ENCODE measurements at places on chromosomes 12 and 14.

DNA sequence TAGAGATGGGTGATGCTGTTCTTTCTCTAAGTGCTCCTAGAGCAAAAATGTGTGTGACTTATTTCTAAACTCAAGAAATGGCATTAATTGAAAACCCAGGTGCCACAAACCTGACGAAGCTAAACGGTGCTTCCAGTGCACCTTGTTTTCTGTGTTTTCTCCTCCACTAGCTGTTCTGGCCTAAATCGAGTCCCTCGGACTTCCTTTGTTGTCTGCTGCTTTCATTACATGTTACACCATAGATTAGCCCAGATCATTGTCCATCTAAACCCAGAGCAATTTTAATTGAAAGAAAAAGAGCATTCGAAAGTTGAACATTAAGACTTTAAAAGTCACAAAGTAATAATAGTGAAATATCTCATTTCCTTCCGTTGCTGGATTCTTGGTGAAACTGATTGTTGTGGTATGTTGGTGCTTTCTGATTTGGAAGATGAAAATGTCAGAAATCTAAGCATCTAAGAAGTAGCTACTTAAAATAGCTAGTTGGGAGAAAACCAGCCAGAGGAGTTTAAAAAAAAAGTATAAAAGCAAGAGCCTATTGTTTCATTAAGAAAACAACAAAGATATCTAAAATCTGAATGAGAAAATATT lies 219.6 kb upstream of the G2E3 start:
- DNase-seq, result no peak

DNA sequence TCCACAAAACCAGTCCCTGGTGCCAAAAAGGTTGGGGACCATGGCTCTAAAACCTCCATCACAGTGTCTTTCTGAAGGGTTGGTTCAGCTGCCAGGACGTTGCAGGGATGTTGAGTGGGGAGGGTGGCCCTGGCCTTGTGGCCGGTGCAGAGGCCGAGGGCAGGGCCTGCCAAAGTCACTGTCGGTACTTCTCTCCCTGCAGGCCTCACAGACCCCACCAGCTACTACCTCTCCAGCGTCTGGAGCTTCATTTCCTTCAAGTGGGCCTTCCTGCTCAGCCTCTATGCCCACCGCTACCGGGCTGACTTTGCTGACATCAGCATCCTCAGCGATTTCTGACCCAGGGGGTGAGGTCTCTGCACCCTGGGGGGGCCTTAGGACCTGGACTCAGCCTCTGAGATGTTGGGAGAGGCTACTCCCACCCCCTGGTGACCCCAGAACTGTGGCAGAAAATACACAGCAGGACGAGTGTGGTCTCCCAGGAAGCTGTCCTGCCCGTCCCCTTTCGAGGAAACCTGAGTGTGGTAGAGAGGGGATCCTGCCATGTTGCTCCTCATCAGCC lies 7.0 kb downstream of the SLC48A1 start:
- DNase-seq, result no peak

GRCh38 chr12:84408936-84409335 lies 503.7 kb downstream of the SLC6A15 start:
- DNase-seq, result no peak

DNA sequence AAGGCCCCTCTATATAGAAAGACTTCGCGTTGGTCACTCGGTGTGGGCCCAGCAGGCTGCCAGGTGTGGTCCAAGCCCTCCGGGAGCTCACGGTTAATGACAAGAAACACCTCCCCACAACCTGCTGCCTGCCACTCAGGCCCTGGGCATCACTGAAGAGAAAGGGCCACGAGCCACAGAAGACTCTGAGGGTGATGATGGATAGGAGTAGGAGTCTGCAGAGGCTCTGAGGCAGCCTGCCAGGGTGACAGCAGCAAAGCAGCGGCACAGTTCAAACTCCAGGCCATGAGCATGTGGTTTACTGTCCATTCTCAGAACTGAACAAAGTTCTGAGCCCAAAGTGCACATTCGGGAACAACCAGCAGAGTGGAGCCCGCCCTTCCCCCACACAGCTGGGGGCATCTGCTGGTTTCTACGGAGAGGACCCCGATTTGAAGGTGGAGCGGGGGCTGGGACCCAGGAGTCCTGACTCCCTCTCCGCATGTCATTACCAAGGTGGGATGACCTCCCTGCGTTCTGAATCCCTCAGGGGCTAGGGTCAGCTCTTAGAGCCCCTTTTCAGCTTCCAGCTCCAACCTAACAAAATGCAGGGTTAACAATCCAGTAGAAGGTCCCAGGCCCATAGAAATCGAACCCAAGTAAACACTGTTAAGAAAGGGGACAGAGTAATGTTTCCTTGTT lies 65.8 kb downstream of the VWF start:
- DNase-seq, result no peak

GRCh38 chr12:101414533-101415119 lies 7.1 kb upstream of the ARL1 start:
- DNase-seq, result peak; percentile 19

- no peak for DNase-seq
Measured at GRCh38 chr14:35446450-35446849, 41.9 kb upstream of the NFKBIA start.

DNA sequence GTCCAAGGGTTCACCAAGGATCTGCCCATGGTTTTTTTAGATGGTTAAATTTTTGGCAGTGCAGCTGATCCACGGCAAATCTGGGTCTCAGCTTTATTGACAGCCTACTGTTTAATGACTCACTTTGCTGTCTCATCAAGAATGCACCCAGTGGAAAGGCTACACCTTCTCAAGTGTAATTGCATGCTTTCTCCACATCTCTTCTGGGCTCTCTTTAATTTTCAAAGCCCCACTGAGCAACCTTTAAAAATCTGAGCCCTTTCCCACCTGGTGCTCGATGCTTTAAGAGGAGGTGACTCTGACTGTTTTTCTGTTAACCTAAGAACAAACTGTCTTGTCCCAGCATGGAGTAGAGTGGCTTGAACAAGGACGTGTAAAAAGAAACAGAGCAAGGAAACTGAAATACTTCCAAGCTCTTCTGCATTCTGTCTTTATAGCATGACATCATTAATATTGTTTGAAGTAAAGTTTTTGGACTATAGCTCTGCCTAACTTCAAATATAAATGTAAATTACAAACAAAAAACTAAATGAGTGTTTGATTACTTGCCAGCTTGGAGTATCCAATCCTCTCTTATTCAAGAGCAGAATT lies 214.2 kb upstream of the KRR1 start:
- peak; percentile 31 for DNase-seq

DNA sequence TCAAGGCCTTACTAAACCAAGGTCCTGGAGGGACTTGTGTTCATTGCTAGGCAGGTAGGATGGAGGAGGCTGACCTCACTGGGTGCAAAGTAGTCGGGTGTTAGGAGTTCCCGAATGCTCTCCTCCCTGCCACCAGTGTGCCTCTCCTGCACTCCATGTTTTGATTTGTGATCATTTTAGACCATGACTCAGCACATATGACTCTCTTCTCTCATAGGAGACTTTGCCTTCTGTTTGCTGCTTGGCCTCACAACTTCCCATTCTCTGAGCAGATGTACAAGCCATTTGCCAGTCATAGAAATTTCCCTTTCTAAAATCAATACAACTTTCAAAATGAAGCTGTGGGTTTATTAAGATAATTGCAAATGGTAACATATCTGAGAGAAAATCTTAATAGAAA lies 46.6 kb upstream of the LRIG3 start:
- DNase-seq, result no peak

DNA sequence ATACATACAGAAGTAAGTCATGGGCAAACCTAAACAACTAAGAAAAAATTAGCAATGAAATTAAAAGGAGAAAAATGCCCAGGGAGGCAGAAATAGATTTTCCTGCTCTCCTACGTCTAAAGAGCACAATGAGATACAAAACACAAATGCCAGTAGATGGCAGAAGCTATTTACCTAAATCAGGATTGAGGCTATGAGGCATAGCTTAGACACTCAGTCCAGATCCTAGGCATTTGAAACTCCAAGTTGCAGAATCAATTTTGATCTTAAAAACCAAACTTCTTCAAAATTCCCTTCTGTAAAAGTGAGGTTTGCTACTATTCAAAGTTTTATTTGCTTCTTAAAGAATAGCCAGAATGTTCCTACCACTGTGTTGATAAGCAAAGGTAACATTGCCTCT lies 368.6 kb downstream of the DAD1 start:
- DNase-seq, result no peak

DNA sequence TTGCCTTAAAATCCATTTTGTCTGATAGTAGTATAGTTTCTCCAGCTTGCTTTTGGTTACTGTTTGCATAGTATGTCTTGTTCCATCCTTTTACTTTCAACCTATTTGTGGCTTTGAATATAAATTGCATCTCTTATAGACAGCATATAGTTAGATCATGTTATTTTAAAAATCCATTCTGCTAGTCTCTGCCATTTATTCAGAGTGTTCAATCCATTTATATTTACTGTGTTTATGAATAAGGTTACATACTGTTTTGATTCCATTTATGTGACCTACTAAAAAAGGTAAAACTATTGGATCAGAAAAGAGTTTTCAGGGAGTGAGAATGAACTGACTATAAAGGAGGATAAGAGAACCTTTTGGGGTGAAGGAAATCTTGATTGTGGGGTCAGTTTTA lies 29.6 kb upstream of the VPS33A start:
- no peak for DNase-seq

- no peak for DNase-seq
Measured at GRCh38 chr12:109214131-109214530, 95.0 kb downstream of the FOXN4 start.

- DNase-seq, result no peak
Measured at GRCh38 chr12:17334784-17335183, 728.8 kb upstream of the LMO3 start.

- DNase-seq, result no peak
Measured at GRCh38 chr14:93944348-93945069, 17.4 kb downstream of the FAM181A start.

DNA sequence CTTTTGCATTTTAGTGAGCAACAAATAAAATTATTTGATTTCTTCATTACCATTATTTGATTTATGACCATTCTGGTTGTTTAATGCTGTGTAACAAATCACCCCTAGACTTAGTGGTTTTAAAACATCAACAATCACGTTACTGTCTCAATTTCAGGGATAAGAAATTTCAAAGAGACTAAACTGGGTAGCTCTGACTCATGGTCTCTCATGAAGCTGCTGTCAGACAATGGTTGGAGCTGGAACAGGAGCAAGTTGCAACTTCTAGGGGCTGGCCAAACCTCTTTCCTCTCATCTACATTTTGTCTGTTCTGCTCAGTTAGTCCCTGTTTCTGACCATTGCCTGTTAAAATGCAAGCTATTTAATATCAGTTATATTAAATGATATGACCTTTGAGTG lies 517.0 kb downstream of the KCNH5 start:
- DNase-seq, result no peak

DNA sequence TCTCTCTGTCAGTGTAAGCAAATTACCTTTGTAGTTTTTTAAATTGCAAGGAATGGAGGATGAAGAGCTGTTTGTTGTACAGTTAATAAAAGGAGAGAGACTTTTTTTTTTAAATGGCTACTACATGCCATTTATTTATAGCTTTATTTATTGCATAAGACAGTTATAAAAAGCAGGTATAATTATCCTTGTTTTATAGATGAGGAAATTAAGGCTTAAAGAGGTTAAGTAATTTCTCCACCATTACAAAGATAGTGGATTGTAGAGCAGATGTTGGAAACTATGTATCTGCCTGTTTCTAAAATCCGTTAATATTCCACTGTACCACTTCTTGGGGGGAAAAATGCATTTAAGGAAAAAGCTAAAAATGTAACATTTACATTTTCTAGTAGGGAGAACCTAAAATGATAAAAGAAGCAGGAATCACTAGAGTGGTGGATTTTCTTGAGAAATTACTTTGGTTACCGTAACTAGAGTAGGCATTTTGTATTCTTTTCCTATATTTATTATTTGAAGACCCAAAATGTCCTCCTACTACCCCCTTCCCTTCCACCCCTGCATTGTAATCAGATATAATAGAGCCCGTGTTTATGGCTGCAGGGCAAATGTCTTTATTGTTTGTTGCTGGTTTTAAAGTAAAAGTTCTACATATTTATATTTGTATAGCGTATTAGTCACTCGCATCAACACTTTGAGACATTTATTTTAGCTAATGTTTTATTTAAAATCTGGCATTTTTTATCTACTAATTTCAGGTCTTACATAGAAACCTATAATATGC lies 2.3 kb downstream of the SNAPC1 start:
- no peak for DNase-seq

- DNase-seq, result no peak
Measured at GRCh38 chr14:104706733-104707607, 17.1 kb upstream of the ADSS1 start.

- no peak for DNase-seq
Measured at GRCh38 chr14:33317675-33318074, 379.0 kb downstream of the NPAS3 start.

DNA sequence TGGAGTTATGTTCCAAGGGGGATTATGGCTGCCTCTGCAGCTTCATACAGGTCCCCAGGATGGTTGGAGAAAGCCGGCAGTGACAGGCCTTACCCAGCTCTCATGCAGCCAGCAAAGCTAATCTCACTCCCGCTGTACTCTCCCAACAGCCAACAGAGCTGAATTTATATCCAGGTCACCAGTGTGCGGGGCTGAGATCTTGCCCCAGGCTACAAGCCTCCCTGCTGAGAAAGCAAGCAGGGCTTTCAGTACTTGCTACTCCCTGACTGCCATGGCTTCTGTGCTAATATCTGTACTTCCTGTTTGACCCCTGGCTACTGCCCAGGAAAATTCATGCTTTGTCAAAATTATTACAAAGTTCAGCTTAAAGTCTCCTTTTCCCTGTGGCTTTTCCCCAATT lies 92.9 kb downstream of the ATP23 start:
- DNase-seq, result no peak

DNA sequence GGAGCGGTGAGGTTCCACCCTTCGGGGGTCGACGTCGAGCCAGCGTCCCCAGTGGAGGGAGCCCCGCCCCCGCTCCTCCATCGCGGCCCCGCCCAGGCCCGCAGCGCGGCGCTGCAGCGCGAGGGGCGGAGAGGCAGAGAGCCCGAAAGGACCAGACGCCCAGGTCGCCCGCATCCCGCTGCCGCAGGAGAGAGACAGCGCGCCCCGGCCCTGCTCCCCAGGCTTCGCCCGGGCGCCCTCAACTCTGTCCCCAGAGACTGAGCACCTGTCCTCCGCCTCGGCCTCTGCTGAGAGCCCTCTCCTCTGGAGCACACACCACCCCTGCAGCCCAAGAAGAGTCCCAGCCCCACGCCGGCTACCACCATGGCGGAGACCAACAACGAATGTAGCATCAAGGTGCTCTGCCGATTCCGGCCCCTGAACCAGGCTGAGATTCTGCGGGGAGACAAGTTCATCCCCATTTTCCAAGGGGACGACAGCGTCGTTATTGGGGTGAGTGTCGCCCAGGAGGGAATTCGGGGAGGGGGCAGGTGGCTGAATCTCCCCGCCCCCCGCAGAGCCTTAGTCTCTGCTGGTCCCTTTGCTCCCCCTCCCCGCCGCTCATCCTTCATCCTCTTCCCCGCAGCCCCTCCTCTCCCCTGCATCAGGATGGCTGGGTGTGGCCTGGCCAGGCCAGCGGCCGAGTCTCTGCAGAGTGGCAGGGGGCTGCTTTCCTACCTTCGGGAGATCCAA lies at the start of gene KIF5A:
TSS of gene KIF5A (plus strand) at position 136 of the 732 bp plus-strand sequence. CDS start at position 364, 228 bp downstream.
- no peak for DNase-seq

GRCh38 chr12:123479442-123480180 lies 21.7 kb downstream of the SNRNP35 start:
- DNase-seq, result no peak

- DNase-seq, result no peak
Measured at GRCh38 chr14:73746520-73747378, 32.6 kb upstream of the PNMA1 start.

- no peak for DNase-seq
Measured at GRCh38 chr12:119621878-119622277, 28.3 kb downstream of the TMEM233 start.

GRCh38 chr12:27843714-27844245 lies 63.7 kb upstream of the MANSC4 start:
- DNase-seq, result no peak

GRCh38 chr12:1013618-1014489 lies 22.8 kb downstream of the ERC1 start:
- peak; percentile 54 for DNase-seq

Measured in GM04504 (cell line).